ENCODE measurements at places on chromosomes 11 and 22.

- no peak for DNase-seq
Measured at GRCh38 chr22:45308957-45309421, 745 bp upstream of the FAM118A start.

DNA sequence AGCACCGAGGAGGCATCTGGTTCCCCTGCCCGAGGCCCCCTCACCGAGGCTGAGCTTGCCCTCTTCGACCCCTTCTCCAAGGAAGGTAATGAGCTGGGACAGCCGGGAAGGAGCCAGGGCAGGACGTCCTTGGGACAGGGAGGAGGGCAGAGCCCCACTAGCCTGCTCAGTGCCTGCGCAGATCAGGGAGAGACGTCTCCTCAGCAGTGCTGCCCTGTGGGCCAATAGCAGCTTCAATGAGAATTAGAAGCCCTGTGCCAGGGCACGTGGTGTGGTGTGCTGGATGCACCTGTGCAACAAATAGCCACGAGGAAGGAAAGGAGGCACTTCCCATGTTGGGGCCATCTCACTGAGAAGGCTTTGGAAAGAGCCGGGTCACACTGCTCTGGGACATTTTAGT, 5.4 kb upstream of the SAC3D1 start:
- no peak for DNase-seq

GRCh38 chr22:27433099-27433498, 368.5 kb downstream of the MN1 start:
- DNase-seq: no peak

GRCh38 chr11:65486570-65487466, 12.0 kb upstream of the MALAT1 start:
- no peak for DNase-seq

GRCh38 chr11:64854534-64855502, 10.4 kb upstream of the CDC42BPG start:
- DNase-seq: no peak

- no peak for DNase-seq
Measured at GRCh38 chr11:1501421-1502167, 15.0 kb upstream of the MOB2 start.

- DNase-seq: no peak
Measured at GRCh38 chr11:47351156-47352126, 1.1 kb downstream of the MYBPC3 start.

- DNase-seq: no peak
Measured at GRCh38 chr22:41672780-41673509, 15.7 kb downstream of the SNU13 start.

All from stimulated activated naive CD4-positive, alpha-beta T cell (primary cell).